ENCODE measurements at places on chromosomes 3 and 15.

DNA sequence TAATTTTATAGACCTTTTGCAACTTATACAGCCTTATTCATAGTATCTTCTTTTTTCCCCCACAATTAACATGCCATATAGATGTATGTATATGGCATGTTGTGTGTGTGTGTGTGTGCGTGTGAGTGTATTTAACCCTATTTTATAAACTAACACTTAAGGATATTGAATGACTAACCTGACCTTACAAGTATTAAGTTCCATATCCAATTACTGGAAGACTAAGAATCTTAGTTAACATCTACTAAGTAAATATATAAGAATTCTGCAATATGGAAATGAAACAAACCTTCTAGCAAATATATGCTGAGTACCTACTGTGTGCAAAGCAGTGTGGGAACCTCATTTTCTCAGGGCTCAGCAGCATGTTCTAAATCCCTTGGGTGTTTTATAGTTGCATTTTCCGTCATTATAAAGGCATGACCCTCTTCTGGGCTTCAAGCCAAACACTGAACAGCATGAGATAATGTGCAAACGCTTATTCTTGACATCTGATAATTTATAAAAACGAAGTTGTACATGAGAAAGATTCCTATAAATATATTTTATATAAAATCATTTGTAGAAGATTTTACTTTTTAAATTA, 105.5 kb downstream of the NLGN1 start:
- no peak for ATAC-seq

- no peak for ATAC-seq
Observed at GRCh38 chr3:147493666-147494065, 84.5 kb downstream of the ZIC1 start.

DNA sequence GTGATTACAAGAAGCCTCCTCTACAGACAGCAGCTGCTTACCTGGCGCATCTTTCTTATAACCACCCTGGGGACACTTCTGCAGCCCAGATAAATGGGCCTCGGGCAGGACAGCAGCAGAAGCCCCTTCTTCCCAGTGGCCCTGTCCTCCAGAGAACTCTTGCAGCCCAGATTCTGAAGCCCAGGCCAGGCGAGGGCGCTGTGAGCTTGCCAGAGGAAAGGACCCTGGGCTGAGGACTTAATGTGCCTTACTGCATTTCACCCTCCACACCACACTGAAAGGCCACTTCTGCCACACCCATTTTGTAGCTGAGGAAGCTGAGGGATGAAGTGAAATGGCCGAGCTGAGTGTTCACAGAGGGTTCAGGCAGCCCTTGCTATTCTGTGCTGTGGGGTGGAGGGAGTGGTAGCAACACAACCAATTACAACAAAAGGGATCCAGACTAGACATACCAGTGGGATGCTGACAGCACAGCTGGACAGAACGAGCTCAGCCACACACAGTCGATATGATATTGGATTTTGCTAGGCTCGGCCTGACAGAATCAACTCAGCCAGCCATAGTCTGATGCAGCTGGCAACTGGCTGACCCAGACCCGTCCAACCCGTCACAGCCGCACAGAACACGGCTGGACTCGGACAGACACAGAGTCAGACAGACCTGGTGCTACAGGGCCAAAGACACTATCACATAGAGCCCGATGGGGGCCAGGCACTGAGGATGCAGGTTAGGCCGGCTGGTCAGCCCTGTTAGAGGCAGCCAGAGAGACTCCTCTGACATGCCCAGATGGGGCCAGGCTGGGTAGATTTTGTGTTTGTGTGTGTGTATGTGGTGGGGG, 7.3 kb downstream of the ACOX2 start:
- no peak for ATAC-seq

DNA sequence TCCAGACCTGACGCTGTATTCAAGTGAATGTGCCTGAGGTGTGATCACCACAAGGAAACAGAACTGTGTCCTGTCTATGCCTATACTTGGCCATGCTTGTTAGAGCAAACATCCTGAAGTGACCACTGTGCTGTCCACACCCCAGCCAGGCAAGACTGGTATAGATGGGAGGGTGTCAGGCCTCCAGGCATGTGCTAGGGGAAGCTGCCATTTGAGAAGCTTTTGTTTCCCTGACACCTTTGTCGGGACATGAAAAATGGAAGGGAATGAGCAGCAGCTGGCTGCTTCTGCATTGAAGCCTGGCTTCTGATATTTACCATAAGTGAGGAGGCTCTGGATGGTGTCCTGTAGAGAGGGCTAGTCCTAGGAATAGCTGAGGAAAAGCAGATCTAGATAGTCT, 106.2 kb downstream of the CPNE4 start:
- ATAC-seq = no peak

GRCh38 chr15:39925112-39925842, 5.2 kb upstream of the GPR176 start:
- ATAC-seq = peak; percentile 62

- no peak for ATAC-seq
Observed at GRCh38 chr3:177353140-177353539, 155.9 kb upstream of the TBL1XR1 start.

DNA sequence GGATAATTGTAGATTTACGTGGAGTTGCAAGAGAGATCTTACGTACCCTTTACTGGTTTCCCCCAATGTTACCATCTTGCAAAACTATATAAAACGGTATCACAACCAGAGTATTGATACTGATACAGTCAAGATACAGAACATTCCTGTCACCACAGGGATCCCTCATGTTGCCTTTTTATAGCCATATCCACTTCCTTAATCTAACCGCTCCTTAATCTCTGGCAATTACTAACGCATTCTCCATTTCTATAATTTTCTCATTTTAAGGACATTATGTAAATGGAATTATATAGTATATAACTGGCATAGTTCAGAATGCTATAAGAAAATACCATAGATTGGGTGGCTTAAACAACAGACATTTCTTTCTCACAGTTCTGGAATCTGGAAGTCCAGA, 61.1 kb downstream of the SEC22A start:
- ATAC-seq = no peak

GRCh38 chr15:45648521-45649200, 13.8 kb downstream of the SQOR start:
- peak; percentile 25 for ATAC-seq

DNA sequence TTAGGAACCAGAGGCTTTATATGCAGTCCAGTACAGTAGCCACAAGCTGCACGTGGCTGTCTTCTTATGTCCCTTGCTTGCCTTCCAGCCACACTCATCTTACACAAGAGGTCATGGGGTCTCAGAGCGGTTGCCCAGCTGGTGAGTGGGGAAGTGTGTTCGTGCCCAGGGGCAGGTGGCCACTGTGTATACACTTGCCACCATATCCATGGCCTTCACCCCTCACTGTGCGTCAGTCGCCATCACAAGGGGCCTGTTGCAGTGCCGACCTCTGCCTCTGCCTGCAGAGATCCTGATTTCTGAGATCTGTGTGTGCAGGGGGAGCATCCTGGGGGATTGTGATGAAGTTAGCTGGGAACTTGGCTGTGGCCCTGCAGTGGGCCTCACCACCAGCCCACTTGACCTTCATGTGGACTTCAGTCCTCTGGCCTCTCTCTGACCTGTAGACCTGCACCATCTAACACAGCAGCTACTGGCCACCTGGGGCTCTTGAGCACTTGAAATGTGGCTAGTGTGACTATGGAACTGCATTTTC, 43.1 kb upstream of the SACM1L start:
- no peak for ATAC-seq

Data from activated CD4-positive, CD25-positive, alpha-beta regulatory T cell treated with anti-CD3 and anti-CD28 coated beads, Interleukin-2, amount 50 U/mL, for 24 hours (primary cell).